ENCODE measurements at places on chromosomes 11 and 22.

- peak; percentile 73 for DNase-seq
Observed at GRCh38 chr22:35540595-35541253, at the start of gene RASD2. RASD2 (plus strand) TSS chr22:35540831; CDS start chr22:35546810, 5,979 bp downstream.

- no peak for DNase-seq
Observed at GRCh38 chr11:79066456-79067351, 374.1 kb downstream of the TENM4 start.

DNA sequence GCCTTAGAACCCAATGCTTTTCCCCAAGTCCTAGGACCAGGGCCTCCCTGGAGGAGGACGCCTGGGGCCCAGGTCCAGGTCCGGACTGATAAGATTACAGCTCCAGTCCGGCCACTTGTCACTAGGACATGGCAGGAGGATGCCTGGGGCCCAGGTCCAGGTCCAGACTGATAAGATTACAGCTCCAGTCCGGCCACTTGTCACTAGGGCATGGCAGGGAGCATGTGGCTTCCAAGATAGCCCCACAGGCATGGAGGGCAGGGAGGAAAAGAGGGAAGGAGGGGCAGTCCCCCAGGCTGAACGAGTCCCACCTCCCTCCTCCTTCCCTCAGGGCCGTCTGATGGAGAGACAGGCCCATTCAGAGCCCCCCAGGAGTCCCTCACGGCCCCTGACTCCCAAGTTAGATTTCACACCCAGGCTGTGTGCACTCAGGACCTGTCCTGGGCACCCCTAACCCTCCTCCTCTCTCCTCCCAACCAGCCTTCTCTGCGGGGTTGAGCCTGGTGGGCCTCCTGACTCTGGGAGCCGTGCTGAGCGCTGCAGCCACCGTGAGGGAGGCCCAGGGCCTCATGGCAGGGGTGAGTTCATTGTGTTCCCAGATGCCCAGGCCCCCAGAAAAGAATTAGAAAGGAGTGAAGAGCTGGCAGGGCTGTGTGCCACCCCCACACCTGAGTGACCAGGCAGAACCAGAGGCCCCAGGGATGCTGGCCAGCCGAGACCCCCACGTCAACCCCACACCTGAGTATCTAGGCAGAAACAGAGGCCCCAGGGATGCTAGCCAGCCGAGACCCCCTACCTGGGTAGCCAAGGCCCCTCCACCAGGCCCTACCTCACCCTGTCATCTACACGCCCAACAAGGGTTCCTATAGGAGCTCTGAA lies 2.1 kb downstream of the TSPAN32 start:
- no peak for DNase-seq

- DNase-seq, result no peak
Observed at GRCh38 chr22:22871536-22872278, 15.9 kb upstream of the IGLL5 start.

GRCh38 chr22:50739894-50740293 lies 1.9 kb downstream of the ACR start:
- peak; percentile 48 for DNase-seq

- no peak for DNase-seq
Observed at GRCh38 chr11:14304601-14305000, 54.4 kb downstream of the RRAS2 start.

Measured in NCI-H146 (cell line).